Dermis lymphatic vessel endothelial cell (primary cell): ENCODE measurements at places on chromosomes 12 and 14. TPM values are rescaled to one million over a fixed set of nuclear protein-coding genes. Genes with fewer than 3 reads are reported as not detected.

Gene CSRP2
- total RNA-seq, result 11.4 and 13.3 TPM in 2 replicates

Gene KCNC2
- total RNA-seq, result not detected in 2 replicates

Gene LRTM2
- not detected in 2 replicates for total RNA-seq

Gene CFAP73
- total RNA-seq, result not detected in 2 replicates

Gene C3AR1
- total RNA-seq, result 0.11 and 0.17 TPM in 2 replicates

Gene JPH4
- under 0.01 TPM in 1 of 2 replicates, not detected in the other for total RNA-seq

Gene SLCO1B3
- not detected in 2 replicates for total RNA-seq

Gene AGAP2
- 0.22 and 0.26 TPM in 2 replicates for total RNA-seq

Gene TAS2R13
- 0.54 and 1.0 TPM in 2 replicates for total RNA-seq

Gene RFLNA
- total RNA-seq, result under 0.01 TPM in 1 of 2 replicates, not detected in the other

Gene CBLN3
- total RNA-seq, result 0.26 and 0.33 TPM in 2 replicates

Gene KCNH3
- total RNA-seq, result 0.09 TPM in 1 of 2 replicates, not detected in the other

Gene BBOF1
- total RNA-seq, result 0.98 and 1.3 TPM in 2 replicates

Gene PPP4R3A
- 78.5 and 85.9 TPM in 2 replicates for total RNA-seq
